ENCODE measurements at places on chromosomes 2 and 18.

DNA sequence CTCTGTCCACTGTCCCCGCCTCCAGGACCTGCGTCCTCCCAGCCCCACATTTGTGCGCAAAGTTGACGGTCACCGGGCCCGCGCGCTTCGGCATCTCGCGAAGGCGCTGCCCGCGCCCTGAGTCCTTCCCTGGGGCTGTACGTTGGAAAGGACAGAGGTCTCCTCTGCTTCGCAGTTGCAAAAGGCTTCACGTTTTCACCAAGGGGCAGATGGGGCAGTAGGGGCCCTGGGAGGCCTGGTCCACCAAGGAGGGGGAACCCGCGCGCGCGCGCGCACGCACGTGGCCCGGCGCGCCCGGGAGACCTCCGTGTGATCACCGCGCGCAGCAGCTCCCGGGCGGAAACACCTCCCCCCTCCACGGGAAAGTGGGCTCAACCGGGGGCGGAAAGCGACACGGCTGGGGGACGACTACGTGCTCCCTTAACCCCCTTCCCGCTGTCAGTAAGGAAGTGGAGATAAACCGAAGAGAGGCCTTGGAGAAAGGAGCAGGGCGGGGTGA, 21.9 kb downstream of the TEX44 start:
- no peak for DNase-seq

DNA sequence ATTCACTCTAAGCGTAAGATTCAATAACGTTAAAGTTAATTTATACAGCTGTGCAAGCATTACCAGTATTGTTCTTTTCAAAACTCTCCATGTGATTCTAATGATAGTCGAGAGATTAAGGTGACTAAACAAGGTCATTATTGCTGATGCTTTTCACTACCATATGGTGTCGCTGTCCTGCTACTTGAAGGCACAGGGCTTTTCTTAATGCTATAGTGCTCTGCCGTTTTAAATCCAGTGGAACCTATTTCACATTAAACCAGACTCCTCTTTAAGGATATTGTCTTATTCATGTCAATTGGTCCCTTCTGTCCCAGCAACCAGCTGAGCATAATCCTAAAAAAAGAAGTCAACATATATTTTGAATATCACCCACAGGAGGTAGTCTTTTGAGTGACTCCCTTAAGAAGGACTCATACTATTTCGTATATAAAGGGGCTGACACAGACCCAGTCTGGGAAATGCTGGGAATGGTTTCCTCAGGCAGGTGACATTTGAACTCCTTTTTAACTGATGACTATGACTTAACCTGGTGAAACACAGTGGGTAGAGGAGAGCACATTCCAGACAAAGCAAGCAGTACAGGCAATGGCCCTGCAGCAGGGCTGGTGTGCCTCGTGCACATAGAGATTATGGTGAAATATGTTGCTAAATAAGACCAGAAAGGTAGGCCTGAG, 53.9 kb upstream of the CYTIP start:
- no peak for DNase-seq

- DNase-seq: no peak
Observed at GRCh38 chr2:145743011-145743410, 1223.1 kb upstream of the ZEB2 start.

GRCh38 chr2:224709301-224709700, 6.9 kb downstream of the CCDC195 start:
- no peak for DNase-seq

DNA sequence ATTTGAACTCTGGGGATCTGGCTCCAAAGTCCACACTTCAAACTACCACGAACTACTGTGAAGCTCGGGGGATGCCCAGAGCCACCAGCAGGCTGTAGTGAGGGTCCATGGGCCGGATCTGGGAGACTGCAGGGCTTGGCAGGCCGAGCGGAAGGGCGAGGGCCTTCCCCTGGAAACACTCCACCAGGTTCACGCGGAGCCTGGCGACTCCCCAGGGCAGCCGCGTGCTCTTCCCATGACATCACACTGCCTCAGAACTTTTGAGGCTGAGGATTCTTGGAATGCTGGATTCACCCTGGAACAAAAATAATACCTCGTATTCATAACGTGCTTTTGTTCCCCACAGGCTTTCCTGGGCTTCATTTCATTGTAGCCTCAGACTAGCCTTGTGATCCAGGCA, 201.0 kb downstream of the SMAD7 start:
- DNase-seq: no peak

DNA sequence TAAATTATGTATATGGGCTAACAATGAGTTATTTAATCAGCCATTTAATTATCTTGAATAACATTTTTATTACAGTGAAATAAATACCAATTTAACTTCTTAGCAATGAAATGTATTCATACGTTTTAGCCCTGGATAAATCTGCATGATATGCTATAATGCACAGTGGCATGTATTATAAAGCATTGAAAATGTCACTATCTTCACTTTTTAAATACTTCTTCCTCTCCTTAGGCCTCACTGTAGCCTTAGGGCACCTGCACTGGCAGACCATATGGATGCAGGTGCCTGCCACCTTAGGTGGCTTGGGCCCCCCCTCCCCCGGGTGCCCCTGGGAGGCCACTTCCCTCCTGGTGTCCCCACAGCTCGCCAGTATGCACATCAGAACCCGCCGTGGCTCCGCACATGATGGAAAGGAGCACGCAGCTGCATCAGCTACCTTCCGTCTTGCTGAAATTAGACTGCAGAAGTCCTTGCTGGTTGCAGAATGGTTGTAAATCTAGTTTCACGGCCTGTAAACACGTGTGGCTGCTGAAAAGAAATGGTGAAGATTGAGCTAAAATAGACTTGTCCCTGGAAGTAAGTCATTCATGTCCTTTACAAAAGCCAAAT, 56.7 kb downstream of the ADI1 start:
- no peak for DNase-seq

DNA sequence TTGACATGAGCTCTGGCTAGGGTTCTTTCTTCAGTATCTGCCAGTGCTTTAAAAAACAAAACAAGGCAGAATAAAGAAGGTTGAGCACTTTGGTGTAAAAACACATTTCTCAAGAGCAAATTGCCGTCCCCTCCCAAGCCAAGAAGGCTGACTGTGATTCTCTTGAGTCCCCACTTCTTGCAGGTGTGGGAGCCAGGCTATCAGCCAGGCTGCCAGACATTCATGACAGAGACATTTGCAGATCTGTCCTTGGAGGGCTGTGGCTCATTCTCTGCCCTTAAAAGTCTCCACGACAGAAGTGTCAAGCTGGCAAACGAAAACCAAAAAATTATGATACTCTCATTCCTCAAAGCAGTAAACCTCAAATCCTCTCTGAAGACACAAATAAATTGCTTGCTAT, 749.3 kb upstream of the HS6ST1 start:
- no peak for DNase-seq

DNA sequence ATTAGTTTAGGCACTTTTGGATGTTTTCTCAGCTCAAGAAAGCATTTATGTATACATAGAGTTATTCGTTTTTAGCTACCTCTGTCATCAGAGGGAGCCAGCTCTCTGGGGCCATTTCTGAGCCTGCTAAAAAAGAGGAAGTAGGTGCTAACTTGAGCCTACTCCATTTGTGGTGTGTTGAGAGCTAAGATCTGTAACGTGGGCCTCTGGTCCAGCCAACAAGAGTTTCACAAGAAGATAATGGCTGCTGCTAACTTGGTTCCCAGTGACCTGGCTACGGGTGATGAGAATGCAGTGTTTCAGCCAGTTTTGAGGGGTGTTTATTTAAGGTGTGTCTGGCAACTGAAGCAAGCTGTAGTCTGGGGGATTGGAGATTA, 182.5 kb downstream of the PRKCE start:
- no peak for DNase-seq
